Stimulated activated CD8-positive, alpha-beta memory T cell treated with anti-CD3 and anti-CD28 coated beads, Interleukin-4, amount 100 ng/mL, for 1 hour (primary cell): ENCODE measurements at places on chromosomes 2 and 18.

DNA sequence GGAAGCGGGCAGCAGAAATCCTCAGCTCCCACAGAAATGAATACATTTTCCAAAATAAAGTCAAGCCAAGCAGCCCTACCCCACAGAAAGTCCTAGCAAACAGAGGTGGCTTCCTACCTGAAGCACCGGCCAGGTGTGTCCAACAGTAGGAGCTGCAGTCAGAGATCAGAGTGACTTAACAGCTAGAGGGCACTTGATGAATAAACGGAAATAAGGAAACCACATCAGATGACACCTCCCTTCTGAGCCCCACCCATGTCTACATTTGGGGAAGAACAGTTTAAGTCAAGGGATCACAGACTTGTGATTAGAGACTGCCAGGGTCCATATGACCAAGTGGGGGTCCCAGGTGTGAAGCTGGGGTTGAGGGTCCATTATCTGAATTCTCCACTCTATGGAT lies at the start of gene CXCR1:
CXCR1 (minus strand) TSS at position 172 of the 400 bp plus-strand sequence. CDS start 1,751 bp downstream, outside the sequence.
- DNase-seq = no peak

- DNase-seq = no peak
These were observed 6.6 kb downstream of the EMX1 start for GRCh38 chr2:72923833-72924352.

DNA sequence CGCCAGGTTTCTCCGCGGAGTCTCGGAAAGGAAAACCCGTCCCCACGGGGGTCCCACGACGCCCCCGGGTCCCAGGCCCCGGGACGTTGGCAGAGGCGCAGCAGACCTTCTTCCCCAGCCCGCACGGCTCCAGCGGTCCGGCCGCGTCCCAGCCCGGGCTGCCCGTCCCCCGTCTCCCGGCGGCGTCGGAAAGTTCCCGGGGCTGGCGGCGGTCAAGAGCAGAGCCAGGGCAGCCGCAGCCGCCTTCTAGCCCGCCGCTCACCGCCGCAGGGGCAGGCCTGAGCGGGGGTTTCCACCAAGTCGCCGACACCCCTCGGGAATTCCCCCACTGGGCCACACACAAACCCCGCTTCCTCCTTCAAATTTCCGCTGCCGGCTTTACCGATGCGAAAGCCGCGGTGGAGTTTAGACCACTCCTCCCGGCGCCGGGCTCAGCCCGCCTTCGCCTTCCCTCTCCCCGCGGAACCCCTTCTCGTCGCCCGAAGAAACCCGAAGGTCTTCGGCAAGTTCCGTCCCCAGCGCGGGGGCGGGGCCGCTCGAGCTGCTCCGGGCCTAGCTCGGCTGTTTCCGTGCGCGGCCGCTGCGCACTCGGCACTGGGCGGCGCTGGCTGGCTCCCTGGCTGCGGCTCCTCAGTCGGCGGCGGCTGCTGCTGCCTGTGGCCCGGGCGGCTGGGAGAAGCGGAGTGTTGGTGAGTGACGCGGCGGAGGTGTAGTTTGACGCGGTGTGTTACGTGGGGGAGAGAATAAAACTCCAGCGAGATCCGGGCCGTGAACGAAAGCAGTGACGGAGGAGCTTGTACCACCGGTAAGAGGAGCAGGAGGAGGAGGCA lies at the start of gene CREB1:
CREB1 (plus strand) TSS at position 633 of the 830 bp plus-strand sequence. CDS start 25,674 bp downstream, outside the sequence.
- DNase-seq = peak; percentile 99

DNA sequence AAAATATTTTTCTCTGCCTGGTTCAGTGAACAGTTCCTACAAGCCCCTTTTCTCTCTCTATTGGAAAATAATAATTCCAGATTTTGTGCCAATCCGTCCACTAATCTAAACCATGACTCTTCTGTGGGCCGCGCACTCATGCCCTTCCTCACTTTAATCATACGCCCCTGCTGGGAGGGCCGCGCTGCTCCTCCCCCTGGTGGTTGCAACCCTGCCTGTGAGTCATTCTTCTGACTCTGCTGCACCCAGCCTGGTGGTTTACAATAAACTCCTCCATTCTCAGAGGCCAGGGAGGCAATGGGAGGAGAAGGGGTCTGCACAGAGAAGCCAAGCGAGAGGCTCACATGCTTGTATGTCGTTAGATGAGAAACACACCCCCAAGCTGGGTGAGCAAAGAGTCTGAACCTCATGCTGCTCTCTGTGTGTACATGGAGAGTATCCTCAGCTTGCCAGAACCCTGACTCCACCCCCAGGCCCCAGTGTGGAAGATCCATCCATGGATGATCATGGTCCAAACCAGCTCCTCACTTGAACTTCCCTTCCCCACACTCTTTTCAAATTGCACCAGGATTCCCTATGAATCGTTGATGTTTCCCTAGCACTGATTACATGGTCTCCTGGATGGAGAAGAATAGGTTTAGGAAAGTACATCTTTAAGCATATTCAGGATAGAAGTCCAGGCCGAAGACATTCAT lies 228.9 kb downstream of the ANKRD30B start:
- DNase-seq = no peak

- DNase-seq = no peak
These were observed 195.8 kb upstream of the TNP1 start for GRCh38 chr2:217055624-217056023.

- DNase-seq = no peak
These were observed 39.2 kb downstream of the CCDC138 start for GRCh38 chr2:108825736-108826135.

- DNase-seq = no peak
These were observed 82.1 kb downstream of the MAP3K20 start for GRCh38 chr2:173157676-173158293.

DNA sequence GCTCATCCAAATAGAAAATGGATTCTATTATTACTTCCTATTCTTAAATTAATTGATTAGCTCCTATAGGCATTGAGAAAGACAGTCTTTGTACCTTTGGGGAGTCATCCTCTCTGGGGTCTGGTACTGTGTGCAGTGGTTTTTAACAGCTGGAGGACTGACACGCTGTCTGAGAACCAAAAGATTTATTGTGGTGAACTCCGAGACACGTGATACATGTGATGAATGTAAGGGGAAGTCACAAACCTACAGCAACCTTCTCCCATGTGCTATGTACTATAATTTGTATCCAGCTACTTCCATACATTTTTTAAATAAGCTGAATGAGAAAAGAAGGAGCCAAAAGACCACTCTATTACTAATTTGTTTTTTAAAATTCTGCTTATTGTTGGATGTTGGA lies 133.7 kb downstream of the GALNT3 start:
- no peak for DNase-seq

DNA sequence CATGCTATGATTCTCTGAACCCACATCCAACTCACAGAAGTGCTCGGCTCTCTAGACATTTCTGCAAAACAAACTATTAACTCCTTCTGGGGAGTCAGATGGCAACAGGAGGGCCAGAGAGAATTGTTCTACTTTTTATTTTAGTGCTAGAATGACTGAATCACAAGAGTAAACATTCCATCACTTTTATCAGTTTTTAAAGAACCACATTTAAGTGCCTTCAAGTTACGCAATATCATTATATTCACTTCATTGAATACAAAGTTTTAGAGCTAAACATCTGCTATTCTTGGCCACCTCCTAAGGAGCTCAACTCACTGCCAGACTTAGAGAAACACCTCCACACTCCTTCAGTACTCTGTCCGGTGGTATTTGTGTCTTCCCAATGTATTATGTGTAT lies 22.4 kb downstream of the B4GALT6 start:
- no peak for DNase-seq

GRCh38 chr2:236662231-236663185 lies 92.9 kb downstream of the ACKR3 start:
- DNase-seq = no peak

DNA sequence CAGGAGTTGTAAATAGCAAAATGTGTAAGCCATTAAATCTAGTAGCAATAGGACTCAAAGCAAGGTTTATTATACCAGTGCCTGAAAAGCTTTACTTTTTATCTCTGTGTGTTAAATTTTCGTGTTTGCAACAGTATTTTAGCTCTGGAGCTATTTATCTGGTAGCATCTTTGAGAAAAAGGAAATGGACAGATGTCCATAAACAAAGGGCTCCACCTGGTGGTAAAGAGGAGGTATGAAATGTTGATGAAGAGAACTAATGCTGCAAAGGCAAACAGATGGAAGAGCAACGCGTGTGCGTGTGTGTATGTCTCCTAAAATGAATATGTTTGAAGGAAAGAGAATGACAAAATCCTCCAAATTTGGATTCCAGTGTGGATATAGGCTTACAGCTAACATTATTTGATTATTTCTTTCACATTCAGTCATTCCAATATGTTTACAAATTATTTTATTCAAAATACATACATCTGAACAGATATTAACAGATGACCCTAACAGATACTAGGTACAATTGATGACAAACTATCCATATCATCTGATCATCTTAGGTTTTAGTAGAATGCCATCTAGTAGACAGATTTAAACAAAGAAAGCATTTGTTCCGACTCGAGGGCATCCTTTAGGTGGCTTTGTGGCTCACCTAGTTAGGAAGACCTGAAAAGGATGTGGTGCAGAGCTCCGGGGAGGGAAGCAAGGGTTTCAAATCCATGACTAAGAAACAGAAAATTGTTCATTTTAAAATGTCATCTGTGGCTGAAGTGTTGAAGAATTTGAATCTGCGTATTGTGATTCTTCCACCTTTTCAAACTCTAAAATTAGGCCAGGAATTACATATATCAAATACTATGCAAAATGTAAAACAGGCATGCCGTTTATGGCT lies 383.3 kb downstream of the MTX2 start:
- no peak for DNase-seq

GRCh38 chr2:226077031-226077430 lies 677.5 kb downstream of the NYAP2 start:
- DNase-seq = no peak

- no peak for DNase-seq
These were observed 52.7 kb upstream of the SCYGR2 start for GRCh38 chr2:227545990-227546389.

DNA sequence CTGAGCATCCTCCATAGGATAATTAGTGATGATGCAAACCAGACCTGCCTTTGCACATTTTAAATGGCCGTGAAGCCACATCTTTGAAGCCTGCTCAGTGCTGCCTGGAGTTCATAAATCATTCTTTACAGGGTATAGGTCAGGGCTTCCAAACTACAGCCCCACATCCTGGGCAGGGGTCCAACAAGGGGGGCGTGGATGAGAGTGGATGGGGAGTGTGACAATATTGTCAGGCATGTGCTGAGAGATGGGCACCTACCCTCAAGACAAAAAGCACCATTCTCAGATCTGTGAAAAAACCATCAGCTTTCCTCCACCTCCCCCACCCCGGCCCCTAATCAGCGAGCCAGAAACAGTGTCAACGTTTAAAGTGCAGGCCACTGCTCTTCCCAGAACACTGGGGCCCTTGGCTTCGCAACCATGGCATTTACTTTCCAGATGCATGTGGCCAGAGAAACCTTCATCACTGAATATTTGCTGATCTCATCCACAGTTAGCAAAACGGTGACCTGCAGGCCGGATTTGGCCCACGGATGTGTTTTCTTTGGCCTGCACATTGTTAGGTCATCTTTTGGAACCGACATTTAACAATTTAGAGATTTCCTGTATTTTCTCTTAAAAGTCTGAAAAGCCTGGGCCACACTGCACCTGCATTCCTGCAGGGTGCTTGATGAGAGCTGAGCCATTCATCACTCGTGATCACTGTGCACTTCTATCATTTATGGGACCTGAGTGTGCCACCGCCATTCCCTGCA lies 130.7 kb downstream of the ANKRD44 start:
- DNase-seq = no peak

GRCh38 chr2:206597717-206598218 lies 44.5 kb upstream of the FAM237A start:
- no peak for DNase-seq

- DNase-seq = no peak
These were observed 5.1 kb upstream of the SMAD7 start for GRCh38 chr18:48955830-48956261.

DNA sequence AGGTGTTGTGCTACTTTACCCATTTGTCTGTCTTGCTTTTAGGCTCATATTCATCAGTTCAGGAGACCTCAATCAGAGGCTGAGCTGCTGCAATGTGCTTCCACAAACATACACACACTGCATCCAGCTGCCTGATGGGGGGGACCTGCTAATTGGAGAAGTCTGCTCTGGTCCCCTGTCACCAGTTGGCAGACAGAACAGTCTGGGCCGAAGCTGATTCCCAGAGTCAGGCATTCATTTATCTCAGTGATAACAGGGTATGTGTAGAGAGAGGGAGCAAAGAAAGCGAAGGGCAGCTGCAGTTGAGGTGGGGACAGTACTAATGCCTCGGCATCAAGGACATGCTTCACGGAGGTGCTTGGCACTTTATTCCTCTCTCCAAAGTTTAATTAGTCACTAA lies 584.3 kb upstream of the PIK3C3 start:
- no peak for DNase-seq

GRCh38 chr2:208413931-208414330 lies 7.3 kb downstream of the PTH2R start:
- DNase-seq = no peak
